Pancreas (tissue), 10 donors: ENCODE measurements at places on chromosomes 11 and 22. TPM values are rescaled to one million over a fixed set of nuclear protein-coding genes. Genes with fewer than 3 reads are reported as not detected.

TRIM51 gene
- not detected for total RNA-seq

FAM227A gene
- total RNA-seq, result 2.0 TPM

LINC01488 gene
- not detected for total RNA-seq

CARD18 gene
- not detected for total RNA-seq

RAB6A gene
- 44.4 TPM for total RNA-seq

PAAF1 gene
- 9.8 TPM for total RNA-seq

DNA sequence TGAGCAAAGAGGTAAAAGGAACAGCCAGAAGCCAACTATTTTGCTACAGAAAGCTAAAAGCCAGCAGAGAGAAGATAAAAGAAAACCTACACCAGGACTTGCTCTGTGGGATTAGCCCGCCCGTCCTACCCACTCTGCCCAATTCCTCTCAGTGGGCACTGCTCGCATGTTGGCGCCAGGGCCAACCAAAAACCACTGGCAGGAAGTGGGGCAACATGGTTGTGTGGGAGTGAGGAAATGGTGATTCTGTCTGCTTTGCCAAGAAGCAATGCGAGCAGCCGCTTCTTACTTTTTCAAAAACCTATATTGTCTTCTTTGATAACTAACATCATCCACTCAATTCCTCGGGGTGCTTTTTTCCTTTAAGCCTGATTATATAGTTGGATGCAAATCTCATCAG, 14.2 kb upstream of the APOA1 start:
- DNase-seq, result no peak

GRCh38 chr11:36023922-36024321, 80.1 kb downstream of the LDLRAD3 start:
- no peak for DNase-seq

- no peak for DNase-seq
These were observed 2.1 kb upstream of the OAF start for GRCh38 chr11:120208777-120209176.

GRCh38 chr11:12770435-12770834, 96.2 kb downstream of the TEAD1 start:
- no peak for DNase-seq

DNA sequence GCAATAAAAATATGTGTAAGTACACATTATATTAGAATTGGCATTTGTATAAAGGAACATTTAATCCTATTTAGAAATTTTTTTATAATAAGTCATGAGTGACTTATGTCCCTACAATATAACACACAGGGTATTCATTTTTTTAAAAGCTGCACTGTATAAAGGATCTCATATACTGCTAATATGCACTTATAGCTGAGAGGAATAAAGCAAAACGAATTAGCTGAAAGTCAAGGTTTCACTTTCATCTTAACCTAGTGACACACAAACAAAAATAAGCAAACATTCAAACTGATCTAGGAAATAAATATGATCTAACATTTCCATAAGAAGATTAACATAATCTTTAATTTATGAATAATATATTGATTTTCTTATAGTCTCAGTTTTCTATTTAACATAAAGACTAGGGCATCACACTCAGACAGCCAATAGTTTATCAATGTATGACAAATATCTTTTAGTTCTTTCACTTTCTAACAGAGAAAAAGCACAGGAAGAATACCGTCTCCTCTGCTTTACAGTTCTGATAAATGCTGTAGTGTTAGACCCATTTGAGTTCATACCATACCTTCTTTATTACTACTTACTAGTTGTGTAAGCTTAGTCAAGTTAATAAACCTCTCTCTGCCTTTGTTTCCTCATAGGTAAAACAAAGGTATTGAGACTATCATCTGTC, 42.9 kb downstream of the DCDC1 start:
- no peak for DNase-seq

- DNase-seq, result no peak
These were observed 6.0 kb upstream of the LRRC10B start for GRCh38 chr11:61502522-61502921.

GRCh38 chr11:76604081-76604625, 66.4 kb downstream of the LRRC32 start:
- DNase-seq, result no peak

- DNase-seq, result no peak
These were observed 268.8 kb downstream of the DDX10 start for GRCh38 chr11:108933630-108934029.

GRCh38 chr11:102799681-102800340, 1.9 kb upstream of the MMP1 start:
- DNase-seq, result no peak
